A549 treated with Hydrocortisone at 1 μM for 4 hours (cell line): ENCODE measurements at places on chromosomes 5 and 9. TPM values are rescaled to one million over a fixed set of nuclear protein-coding genes. Genes with fewer than 3 reads are reported as not detected.

Gene PCDHB3
- total RNA-seq: 0.03 to 0.07 TPM in 2 of 5 replicates, not detected in the others

Gene LECT2
- total RNA-seq: not detected in 5 replicates

Gene NDOR1
- 14.8 to 16.5 TPM (median 15.2 TPM) in 5 replicates for total RNA-seq

Gene ANKRD20A1
- 0.51 to 1.9 TPM (median 1.3 TPM) in 5 replicates for total RNA-seq

Gene APC
- 6.1 to 13.2 TPM (median 9.1 TPM) in 5 replicates for total RNA-seq

Gene ADAMTS19
- total RNA-seq: not detected in 5 replicates

Gene MSH3
- total RNA-seq: 5.9 to 9.4 TPM (median 7.2 TPM) in 5 replicates

Gene ADAMTS6
- 0.05 to 0.10 TPM (median 0.06 TPM) in 3 of 5 replicates, not detected in the others for total RNA-seq

Gene SLC9A3
- 2.2 to 2.5 TPM (median 2.2 TPM) in 5 replicates for total RNA-seq

Gene EGFL7
- 35.0 to 59.2 TPM (median 54.3 TPM) in 5 replicates for total RNA-seq

Gene KLHL3
- 0.11 to 0.44 TPM (median 0.18 TPM) in 5 replicates for total RNA-seq

Gene DDX4
- total RNA-seq: 0.05 to 0.08 TPM in 2 of 5 replicates, not detected in the others

Gene ROPN1L
- 1.8 to 2.3 TPM (median 1.9 TPM) in 5 replicates for total RNA-seq

Gene ARL14EPL
- 0.10 to 0.43 TPM (median 0.24 TPM) in 5 replicates for total RNA-seq

Gene MELK
- total RNA-seq: 62.1 to 83.8 TPM (median 69.7 TPM) in 5 replicates

Gene SIT1
- total RNA-seq: not detected in 5 replicates

Gene CDX1
- total RNA-seq: not detected in 5 replicates

Gene KIF12
- 1.3 to 2.2 TPM (median 1.8 TPM) in 5 replicates for total RNA-seq

Gene RPL12
- total RNA-seq: 2,571 to 2,807 TPM (median 2,692 TPM) in 5 replicates

Gene FAM163B
- not detected in 5 replicates for total RNA-seq

Gene TMEM171
- 4.6 to 6.6 TPM (median 5.8 TPM) in 5 replicates for total RNA-seq

Gene ISCA1
- 44.4 to 52.0 TPM (median 45.6 TPM) in 5 replicates for total RNA-seq

Gene IL4
- total RNA-seq: not detected in 5 replicates

Gene DNAH5
- total RNA-seq: 1.5 to 2.2 TPM (median 1.8 TPM) in 5 replicates

Gene GPX8
- 30.0 to 40.2 TPM (median 34.2 TPM) in 5 replicates for total RNA-seq

Gene PRR16
- 0.07 to 0.16 TPM in 2 of 5 replicates, not detected in the others for total RNA-seq

Gene F12
- total RNA-seq: 14.2 to 24.1 TPM (median 22.1 TPM) in 5 replicates

Gene PCDH1
- total RNA-seq: 1.9 to 4.5 TPM (median 3.4 TPM) in 5 replicates

Gene MOB3B
- total RNA-seq: 8.7 to 14.4 TPM (median 10.6 TPM) in 5 replicates

Gene PPP3R2
- not detected in 5 replicates for total RNA-seq

Gene PCDHB11
- total RNA-seq: 0.03 to 0.08 TPM (median 0.06 TPM) in 5 replicates

Gene CCDC192
- total RNA-seq: not detected in 5 replicates

Gene ZNF484
- total RNA-seq: 1.6 to 3.0 TPM (median 2.3 TPM) in 5 replicates

Gene ACTBL2
- 0.07 to 0.09 TPM in 2 of 5 replicates, not detected in the others for total RNA-seq

Gene STING1
- 0.66 to 0.97 TPM (median 0.91 TPM) in 5 replicates for total RNA-seq

Gene SOX30
- 0.06 to 0.07 TPM in 2 of 5 replicates, not detected in the others for total RNA-seq

Gene MAMDC4
- total RNA-seq: 2.6 to 4.2 TPM (median 4.0 TPM) in 5 replicates

Gene MACROH2A1
- 185 to 199 TPM (median 195 TPM) in 5 replicates for total RNA-seq

Gene SLCO4C1
- 0.02 TPM in 1 of 5 replicates, not detected in the others for total RNA-seq

Gene MEGF9
- 16.2 to 26.1 TPM (median 20.5 TPM) in 5 replicates for total RNA-seq

Gene OCLN
- 7.2 to 14.8 TPM (median 8.7 TPM) in 5 replicates for total RNA-seq

Gene SLC25A2
- total RNA-seq: not detected in 5 replicates

Gene ITK
- 0.06 to 0.18 TPM (median 0.12 TPM) in 4 of 5 replicates, not detected in the other for total RNA-seq

Gene MARVELD2
- 2.0 to 4.3 TPM (median 2.4 TPM) in 5 replicates for total RNA-seq

Gene PCDHGA10
- 0.02 to 0.03 TPM (median 0.02 TPM) in 3 of 5 replicates, not detected in the others for total RNA-seq

Gene PCDHGB6
- total RNA-seq: 0.05 to 0.18 TPM (median 0.10 TPM) in 5 replicates

Gene TAS2R1
- total RNA-seq: not detected in 5 replicates

Gene NR5A1
- total RNA-seq: 0.05 to 0.10 TPM (median 0.07 TPM) in 4 of 5 replicates, not detected in the other

Gene NUP188
- total RNA-seq: 38.4 to 46.2 TPM (median 40.7 TPM) in 5 replicates

Gene TIFAB
- not detected in 5 replicates for total RNA-seq

Gene ANKDD1B
- total RNA-seq: 0.10 to 0.12 TPM in 2 of 5 replicates, not detected in the others

Gene EIF4EBP3
- 0.39 to 3.0 TPM (median 1.8 TPM) in 5 replicates for total RNA-seq

Gene PLAC8L1
- 0.20 to 0.40 TPM (median 0.22 TPM) in 5 replicates for total RNA-seq

Gene SPINK5
- not detected in 5 replicates for total RNA-seq

Gene C9orf72
- 3.4 to 5.2 TPM (median 4.3 TPM) in 5 replicates for total RNA-seq

Gene SH3GL2
- 0.05 to 0.14 TPM (median 0.11 TPM) in 5 replicates for total RNA-seq

Gene DUSP1
- total RNA-seq: 493 to 643 TPM (median 613 TPM) in 5 replicates
